ENCODE measurements at places on chromosomes 1 and 21.

DNA sequence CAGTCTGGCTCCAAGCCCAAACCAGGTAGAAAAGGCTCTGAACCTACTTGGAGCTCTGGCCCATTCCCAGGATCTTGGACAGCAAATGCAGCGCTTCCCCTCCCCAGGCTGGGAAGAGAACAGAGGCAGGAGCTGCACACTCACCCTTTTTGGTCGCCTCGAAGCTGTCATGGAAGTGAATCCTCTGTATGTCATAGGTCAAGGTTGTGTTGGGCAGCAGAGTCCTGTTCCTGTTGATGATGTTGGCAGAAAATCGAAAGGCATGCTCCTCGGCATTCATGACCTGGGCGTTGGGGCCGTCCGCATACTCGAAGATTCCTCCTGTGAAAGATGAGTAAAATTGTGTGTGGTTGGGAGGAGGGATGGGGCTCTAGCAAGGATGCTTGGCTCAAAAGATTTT is 143.5 kb downstream of the GRIK3 start:
- DNase-seq, result no peak

- no peak for DNase-seq
Observed at GRCh38 chr1:221663321-221663720, 78.6 kb downstream of the DUSP10 start.

GRCh38 chr1:85629532-85629920 is 49.0 kb downstream of the CCN1 start:
- no peak for DNase-seq

- no peak for DNase-seq
Observed at GRCh38 chr1:40817791-40818263, 34.2 kb downstream of the KCNQ4 start.
